ENCODE measurements at places on chromosomes 1 and 21.

DNA sequence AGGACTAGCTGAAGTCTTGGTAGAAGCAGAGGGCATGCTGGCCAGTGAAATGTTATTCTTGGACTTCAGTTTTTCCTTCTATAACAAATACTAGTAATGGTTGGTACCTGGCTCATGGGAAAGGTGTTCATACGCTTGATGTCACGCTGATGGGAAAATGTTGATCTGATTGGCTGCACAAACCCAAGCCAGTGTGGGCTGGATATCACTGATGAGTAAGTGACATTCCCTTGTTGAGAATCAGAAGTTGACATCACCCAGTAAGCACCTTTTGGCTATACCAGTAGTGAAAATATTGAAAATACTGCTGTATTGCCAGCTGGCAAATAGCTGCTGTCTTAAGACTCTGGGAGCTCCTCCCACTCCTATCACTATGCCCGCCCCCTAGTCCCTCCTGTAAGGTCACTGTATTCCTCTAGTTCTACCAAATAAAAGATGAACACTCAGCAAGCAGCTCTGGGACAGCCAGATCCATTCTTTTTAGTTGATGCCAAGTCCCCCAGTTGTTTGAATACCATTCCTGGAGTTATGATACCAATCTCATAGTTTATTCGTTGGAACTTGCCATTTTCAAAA is 168.2 kb downstream of the GRIK1 start:
- no peak for DNase-seq

DNA sequence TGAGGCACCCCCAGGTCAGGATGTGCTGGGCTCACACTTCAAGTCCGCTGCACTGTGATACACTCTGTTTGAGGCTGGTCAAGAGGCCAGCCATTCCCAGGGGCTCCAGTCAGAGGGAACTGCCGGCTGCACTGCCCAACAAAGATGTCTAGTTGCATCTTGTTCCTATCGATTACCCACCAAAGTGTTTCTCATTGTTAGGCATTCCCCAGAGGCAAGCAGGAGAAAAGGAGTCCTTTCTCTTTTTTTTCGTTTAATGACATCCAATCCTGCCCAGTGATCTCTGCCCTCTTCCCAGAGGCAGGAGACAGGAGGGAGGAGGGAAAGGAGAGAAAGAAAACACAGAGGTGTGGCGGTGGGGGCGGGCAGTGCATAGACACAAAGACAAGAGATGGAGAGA is 150.4 kb downstream of the OMA1 start:
- no peak for DNase-seq

- DNase-seq: peak; percentile 32
Observed at GRCh38 chr1:37795340-37796125, 1.9 kb downstream of the MANEAL start.

DNA sequence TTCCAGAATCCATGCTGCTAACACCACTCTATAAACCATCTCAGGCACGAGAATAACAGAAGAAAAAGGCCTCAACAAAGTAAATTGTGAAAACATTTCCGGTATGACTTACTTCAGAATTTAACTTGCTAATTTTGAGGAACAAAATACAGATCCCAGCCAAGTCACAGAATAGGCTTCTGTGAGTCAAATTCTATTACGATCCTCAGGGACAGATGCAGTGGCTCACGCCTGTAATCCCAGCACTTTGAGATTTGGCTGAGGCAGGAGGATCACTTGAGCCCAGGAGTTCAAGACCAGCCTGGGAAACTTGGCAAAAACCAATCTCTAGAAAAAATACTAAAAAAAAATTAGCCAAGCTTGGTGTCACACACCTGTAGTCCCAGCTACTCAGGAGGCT is 8.8 kb upstream of the CCDC27 start:
- DNase-seq: no peak

GRCh38 chr1:206685334-206685768 is 646 bp downstream of the MAPKAPK2 start:
- no peak for DNase-seq

GRCh38 chr1:76481672-76482071 is 385.6 kb upstream of the ST6GALNAC5 start:
- no peak for DNase-seq

GRCh38 chr1:29384496-29385015 is 148.2 kb downstream of the PTPRU start:
- no peak for DNase-seq

DNA sequence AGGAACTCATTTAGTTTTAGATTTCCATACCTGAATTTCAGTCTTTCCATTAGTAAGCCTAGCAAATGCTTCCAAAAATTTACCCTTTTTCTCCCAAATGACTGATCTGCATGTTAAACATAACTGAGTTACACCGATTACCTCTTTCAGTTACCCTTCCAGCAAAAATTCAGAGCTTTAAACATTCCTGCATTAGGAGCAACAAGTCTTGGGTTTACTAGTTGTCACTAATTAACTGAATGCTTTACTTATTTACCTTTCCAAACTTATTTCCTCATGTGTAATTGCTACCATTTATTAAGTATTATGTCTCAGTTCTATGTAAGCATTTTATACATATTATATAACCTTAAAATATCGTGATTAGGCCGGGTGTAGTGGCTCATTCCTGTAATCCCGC is 3.1 kb downstream of the LAMTOR5 start:
- DNase-seq: no peak

DNA sequence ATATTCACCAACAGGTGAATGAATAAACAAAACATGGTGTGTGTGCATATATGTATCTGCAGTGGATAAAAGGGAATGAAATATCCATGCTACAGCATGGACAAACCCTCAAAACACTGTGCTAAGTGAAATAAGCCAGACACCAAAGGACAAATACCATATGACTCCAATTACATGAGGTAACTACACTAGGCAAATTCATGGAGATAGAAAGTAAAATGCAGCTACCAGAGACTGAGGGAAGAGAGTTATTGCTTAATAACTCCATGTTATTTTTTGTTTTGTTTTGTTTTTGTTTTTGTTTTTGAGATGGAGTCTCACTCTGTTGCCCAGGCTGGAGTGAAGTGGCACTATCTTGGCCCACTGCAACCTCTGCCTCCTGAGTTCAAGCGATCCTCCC is 2.4 kb downstream of the ITLN1 start:
- DNase-seq: no peak

DNA sequence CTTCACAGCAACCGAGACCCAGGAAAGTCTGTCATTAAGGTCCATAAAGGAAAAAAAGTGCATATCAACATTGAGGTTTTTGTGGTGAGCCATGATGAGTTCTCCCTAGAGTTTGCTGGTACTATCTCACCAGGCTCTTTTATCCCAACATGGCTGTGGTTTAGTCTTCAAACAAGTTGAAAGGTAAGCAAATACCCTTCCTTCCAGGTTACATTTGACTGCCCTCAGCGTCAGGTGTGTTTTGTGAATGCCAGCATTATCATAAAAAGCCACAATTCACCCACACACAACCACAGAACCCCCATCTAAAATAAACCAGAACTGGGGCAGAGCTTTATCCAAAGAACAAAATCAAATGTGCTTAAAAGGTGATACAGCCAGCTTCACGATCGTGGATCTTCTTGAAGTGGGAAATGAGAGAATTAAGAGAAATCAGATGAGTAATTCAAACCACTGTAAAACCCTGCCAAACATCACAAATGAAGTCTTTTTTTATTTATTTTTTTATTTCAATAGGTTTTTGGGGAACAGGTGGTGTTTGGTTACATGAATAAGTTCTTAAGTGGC is 64.7 kb downstream of the SETD4 start:
- no peak for DNase-seq

GRCh38 chr1:97082160-97082848 is 360.7 kb downstream of the PTBP2 start:
- no peak for DNase-seq

DNA sequence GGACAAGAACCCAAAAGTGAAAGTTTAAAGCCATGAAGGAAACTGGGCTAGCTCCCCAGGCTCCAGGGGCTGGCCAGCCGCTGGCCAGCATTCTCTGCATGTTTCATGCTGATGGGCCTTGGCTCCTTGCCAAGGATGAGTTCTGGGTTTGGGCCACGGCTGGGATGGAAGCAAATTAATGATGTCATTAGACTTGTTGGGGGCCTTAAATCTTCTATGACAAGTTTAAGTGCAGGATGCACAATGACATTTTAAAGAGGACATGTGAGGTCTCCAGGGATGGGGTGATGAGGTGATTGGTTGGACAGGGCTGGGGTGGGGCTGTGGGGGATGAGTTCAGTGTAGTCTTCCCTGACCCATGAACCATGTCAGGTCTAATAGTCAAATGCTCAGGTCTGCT is 199.6 kb downstream of the TRABD2B start:
- DNase-seq: no peak

- DNase-seq: no peak
Observed at GRCh38 chr1:225526878-225527277, 99.0 kb upstream of the LBR start.

DNA sequence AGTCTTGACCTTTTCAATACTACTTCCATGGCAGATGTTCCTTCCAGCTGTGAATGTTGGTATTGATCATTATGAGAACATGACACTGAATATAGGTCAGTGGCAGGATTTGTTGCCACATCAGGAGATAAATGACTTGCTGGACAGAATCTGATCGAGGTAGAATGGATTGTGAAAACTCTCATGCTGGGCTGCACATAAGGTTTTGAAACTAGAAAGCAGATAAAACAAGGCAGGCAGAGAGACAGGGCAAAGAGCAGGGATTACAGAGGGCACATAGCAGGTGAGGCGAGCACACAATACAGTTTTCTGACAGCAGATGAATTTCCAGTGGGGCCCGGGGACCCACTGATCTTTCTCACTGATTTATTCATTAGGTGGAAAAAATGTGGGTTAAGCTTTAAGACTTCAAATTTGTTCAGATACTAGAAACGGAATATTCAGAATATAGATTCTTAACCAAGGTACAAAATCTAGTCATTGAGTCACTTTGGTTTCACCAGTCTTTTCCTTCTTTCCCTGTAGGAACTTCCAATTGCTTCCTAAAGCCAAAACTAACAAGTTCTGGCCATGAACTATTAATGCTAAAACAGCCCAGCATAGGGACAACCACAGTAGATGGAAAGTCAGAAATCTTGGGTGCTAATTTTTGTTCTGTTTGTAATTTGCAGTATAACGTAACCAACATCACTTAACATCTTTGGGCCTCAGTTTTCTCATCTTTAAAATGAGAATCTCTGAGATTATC is 296.0 kb upstream of the PTBP2 start:
- DNase-seq: no peak

GRCh38 chr1:78911956-78912880 is 94.3 kb downstream of the ADGRL4 start:
- DNase-seq: no peak

GRCh38 chr1:70195342-70195741 is 10.0 kb downstream of the LRRC40 start:
- no peak for DNase-seq

DNA sequence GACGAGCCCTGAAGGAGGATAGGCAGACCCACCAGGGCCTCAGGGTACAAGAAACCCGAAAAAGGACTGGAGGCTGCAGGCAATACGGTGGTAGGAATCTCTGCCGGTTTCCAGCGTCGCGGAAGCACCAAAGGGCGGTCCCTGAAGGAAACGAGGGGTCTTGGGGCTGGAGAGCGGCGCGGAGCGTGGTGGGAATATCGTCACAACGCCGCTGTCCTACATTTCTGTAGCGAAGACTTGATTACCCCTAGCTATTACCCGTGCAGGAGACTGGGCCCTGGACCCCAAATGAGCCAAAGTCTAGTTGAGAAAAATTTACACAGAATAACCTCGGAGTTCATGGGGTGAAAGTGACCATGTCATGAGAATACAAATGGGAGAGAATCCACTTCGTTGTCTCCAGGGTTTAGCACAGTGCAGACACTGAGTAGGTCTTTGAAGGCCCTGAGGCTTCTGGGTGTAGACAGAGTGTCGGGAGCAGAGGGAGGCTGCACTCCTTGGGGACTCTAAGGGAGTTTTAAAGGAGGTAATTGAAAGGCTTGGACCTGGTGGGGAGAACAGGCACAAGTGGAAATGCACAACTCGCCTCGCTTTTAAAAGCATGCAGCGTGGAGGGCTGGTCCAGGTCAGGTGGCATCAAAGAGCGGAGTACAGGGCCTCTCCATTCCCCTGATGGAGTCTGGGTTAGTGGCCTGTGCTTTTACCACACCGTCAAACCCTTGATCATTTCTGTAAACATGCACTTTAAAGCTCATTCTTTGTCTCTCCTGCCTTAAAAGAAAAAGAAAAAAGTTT is 1.5 kb downstream of the ATP1A1 start:
- no peak for DNase-seq

- no peak for DNase-seq
Observed at GRCh38 chr1:50349242-50349565, 74.0 kb downstream of the DMRTA2 start.
